ENCODE measurements at places on chromosomes 5 and 9.
A peak's percentile ranks its signal among the peaks of the same experiment; 100 is the strongest.

GRCh38 chr5:169648725-169649310 lies 11.7 kb downstream of the DOCK2 start:
- peak; percentile 34 for DNase-seq

- peak; percentile 96 for DNase-seq
These were observed 38.4 kb downstream of the HRH2 start for GRCh38 chr5:175696139-175696854.

DNA sequence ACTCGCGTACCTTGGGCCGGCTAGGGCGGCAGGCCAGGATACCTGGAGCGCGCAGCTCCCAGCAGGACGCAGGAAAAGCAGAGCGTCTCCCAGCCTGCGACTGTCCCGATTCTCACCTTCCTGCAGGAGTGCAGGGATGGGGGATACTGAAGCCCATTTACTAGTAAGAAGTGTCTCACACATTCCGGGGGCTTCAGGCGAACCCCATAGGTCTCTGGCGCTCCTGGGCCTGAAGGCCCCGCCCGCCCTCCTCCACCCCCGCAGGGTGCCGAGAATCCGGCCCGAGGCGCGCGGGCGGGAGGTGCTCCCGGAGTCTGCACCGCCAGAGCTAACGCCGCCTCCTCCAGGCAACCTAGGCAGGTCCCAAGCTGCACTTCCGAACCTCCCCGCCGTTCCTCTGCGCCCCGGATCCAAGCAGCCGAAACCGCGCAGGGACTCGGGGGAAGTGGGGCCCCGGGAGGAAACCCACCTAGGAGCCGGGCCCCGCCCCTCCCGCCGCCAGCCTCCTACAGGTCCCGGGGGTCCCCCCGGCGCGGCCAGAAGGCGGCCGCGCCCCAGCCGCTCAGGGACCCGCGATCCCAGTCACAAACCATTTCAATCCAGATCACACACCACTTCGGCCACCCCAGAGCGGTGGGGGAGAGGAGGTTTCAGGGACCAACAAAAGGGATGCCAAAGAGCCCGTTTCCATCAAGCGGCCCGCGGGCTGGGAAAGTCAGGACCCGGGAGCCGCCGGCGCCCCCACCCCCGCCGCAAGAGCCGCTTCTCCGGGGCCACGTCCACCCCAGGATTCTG lies 1.2 kb downstream of the ROR2 start:
- no peak for DNase-seq

DNA sequence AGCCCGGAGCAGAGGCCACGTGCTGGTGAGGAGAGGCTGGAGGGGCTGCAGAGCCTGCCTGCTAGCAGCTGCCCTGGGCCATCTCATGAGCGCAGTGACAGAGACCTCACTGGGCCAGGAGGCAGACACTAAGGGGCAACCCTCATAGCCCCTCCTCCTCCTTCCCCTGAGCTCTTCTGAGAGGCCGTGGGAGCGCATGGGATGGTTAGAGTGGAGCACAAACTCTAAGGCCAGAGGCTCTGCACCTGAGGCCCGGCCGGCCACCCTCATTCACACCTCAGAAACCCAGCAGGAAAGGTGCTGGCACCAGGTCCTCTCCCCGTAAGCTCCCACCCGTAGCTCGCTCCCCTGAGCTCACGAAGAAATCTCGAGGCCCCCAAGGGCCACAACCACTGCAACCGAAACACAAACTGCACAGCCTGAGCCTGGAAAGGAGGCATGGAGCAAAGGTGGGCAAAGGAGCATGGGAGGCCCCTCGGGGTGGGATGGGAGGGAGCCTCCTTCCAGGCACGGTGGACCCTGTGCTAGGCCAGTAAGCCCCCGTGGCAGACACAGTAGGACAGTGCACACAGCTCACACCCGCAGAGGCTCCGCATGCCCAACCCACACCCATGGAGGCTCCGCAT lies 17.7 kb downstream of the CAMSAP1 start:
- DNase-seq = no peak

GRCh38 chr5:166165596-166165995 lies 2125.8 kb upstream of the WWC1 start:
- DNase-seq = no peak

DNA sequence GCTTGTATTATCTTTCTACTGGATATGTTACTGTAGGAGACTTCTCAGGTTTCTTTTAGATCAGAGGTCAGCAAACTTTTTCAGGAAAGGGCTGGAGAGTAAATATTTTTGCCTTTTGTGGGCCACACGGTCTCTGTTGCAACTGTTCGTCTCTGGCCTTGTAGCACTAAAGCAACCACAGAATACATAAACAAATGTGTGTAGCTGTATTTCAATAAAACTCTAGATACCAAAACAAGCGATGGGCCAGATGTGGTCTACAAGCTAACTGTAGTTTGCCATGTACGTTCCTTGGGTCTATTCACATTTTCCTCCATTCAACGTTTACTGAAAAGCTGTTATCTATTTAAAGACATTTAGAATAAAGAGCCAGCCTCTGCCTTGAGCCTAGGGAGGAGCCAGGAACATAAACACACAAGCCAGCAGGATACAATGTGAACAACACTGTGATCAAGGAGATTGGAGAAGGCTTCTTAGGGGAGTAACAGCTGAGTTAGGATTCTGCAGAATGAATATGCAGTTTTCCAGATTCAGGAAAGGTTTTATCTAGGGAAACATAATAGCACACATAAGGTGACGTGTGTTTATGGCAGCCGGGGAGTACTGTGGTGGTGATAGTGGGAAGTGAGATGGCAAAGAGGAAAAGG lies 33.0 kb upstream of the HOMER1 start:
- no peak for DNase-seq

DNA sequence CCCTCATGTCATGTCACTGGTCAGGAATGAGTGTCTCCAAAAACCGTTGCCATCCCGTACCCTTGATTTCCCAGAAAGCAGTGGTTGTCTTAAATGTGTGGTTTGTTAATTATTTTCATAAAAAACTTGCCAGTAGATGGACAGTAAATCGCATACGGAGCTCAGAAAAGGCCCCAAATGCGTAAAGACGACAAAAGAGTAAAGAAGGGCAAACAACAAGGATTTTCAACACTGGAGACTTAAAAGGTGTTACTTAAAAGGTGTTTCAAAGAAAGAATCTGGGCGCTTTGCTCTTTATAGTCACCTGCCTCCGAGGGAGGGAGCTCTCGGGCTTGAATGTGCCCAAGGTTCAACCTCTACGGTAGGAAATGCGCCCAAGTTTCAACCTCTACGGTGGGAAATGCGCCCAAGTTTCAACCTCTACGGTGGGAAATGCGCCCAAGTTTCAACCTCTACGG lies 734 bp downstream of the KIF27 start:
- no peak for DNase-seq

- no peak for DNase-seq
These were observed 459.3 kb upstream of the ZNF608 start for GRCh38 chr5:125205601-125206225.

DNA sequence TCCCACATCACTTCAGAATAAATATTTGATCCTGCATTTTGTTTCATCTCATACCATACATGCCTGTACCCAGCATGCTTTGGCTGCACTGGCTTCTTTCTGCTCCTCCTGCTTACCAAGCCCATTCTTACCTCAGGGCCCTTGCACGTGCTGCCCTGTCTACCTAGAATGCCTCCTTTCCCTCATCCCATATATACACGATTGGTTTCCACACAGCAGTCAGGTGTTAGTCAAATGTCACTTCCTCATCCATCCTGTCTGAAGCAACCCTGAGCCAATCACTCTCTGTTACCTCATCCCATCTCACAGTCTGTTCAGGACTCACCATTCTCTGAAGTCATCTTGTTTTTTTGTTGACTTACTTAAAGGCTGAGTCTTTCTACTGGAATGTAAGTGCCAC lies 30.3 kb downstream of the CAST start:
- peak; percentile 34 for DNase-seq

- DNase-seq = no peak
These were observed 80.6 kb downstream of the RAD23B start for GRCh38 chr9:107363516-107364152.

DNA sequence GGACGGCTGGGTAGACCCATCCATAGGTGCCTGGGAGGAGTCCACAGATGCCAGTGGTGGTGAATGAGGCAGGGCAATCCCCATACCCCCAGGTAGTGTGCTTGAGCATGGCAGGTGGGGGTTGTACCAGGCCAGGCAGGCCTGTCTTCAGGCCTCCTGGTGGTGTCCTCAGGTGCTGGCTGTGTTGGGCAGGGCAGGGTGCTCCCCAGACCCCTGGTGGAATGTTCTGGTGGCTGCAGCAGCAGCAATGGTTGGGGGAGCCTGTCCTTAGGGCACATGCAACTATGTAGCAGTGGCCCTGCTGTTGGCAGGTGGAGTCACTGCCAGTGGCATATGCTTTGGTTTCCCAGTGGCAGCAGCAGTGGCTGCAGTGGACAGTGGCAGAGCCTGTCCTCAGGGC lies 10.0 kb downstream of the ALG2 start:
- no peak for DNase-seq

- no peak for DNase-seq
These were observed 202.2 kb downstream of the GABBR2 start for GRCh38 chr9:98506422-98507054.

- no peak for DNase-seq
These were observed 225.0 kb downstream of the AOPEP start for GRCh38 chr9:94951324-94952135.

GRCh38 chr5:117315170-117315569 lies 740.5 kb upstream of the SEMA6A start:
- DNase-seq = no peak

- no peak for DNase-seq
These were observed 121.5 kb upstream of the NR5A1 start for GRCh38 chr9:124628741-124629140.

- no peak for DNase-seq
These were observed 21.8 kb downstream of the SPARC start for GRCh38 chr5:151664694-151665585.

- DNase-seq = peak; percentile 5
These were observed 201.2 kb upstream of the GAS1 start for GRCh38 chr9:87148331-87149104.

- peak; percentile 21 for DNase-seq
These were observed 8.2 kb downstream of the HEXB start for GRCh38 chr5:74693191-74693590.

GRCh38 chr5:64417390-64417789 lies 88.4 kb upstream of the RGS7BP start:
- DNase-seq = no peak

DNA sequence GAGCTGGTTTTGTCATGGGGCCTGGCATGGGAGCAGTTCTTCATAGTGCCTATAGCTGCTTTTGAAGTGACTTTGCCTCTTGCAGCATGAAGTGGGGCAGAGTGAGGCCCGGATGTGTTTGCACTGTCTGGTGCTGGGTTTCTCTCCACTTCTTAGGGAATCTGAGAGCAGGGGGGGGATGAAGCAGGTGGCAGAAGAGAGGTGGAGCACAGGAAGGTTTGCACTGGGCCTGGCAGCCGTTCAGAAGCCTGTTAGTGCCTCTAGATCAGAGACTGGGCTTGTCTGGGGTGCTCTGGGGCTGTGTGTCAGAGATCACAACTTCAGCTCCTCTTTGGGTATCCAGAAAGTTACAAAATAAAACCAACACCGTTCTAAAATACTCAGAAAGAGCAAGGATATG lies 18.4 kb downstream of the USP20 start:
- no peak for DNase-seq

DNA sequence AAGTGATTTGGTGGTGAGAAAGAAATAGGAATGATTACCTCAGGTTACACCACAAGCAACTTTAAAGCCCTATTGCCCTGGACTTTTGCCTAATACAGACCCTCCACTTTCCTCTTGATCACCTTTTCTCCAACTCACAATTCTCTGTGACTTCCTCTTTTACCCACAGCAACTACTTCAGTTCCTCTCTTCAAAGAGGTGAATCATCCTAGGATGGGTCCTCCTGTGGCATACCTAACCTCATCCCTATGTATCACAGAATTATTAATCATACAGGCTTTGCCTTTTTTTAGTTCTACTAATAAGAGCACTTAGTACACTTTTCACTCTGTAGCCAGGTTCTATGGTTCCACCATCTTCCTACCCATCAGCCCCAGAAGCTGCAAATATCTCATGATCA lies 19.6 kb upstream of the INSL6 start:
- DNase-seq = no peak

DNA sequence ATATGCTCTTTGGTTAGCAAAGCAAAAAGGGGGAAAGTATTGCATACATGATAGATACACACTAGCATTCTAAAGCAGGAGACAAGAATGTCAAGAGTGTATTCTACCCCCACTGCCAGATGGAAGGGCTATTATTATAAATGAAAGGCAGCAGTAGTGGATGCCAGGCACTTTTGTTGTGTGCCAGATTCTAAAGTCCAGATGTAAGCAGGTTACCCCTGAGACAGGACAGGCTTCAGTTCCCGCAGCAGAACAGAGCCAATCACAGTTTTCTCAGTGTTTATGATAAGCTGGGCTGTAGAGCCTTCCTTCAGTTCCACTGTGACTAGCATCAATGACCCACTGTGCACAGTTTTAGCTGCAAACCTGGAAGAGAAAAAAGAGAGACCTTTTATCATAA lies 226.6 kb upstream of the TBCA start:
- DNase-seq = no peak

DNA sequence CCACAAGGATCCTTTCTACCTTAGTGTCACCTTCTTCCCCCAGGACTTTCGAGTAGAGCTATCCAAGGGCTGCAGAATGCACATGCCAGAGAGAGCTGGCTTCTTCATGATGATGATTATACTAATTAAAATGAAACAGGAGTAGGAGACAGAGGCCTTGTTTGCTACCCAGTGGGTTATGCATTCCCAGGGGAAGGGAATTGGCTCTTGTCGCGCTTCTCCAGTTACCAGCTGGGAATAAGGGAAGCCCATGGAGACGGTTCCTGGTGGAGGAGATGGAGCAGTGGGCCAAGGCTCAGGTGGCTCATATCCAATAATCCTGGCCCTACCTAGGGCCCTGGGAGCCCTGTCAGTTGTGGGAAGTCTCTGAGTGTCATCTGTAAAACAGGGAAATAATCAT lies 65.1 kb downstream of the WWC1 start:
- no peak for DNase-seq
